ENCODE measurements at places on chromosomes 3 and 15. TPM values are rescaled to one million over a fixed set of nuclear protein-coding genes. Genes with fewer than 3 reads are reported as not detected.

DNA sequence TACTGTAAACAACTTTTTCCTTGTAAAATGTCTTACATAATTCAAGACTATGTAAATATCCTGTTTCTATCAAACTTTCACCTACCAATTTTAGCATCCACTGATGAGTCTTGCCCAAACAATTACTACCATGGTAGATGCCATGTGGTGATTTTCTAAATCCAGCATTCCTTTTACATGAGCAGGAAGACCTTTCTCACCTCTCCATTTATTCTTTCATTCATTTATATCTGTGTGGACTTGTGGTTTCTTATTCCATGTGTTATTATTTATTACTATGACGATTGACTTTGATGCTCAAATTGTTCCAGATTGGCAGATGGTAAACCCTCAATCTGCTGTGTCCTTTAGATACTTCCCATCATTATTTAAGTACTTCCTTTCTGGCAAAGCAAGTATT lies 62.4 kb downstream of the IFT57 start:
- no peak for DNase-seq

Gene HEMK1
- total RNA-seq = 10.7 TPM

Gene RFTN1
- 13.9 TPM for total RNA-seq

Gene MYO9A
- total RNA-seq = 86.5 TPM
